ENCODE measurements at places on chromosomes 13 and 19.

DNA sequence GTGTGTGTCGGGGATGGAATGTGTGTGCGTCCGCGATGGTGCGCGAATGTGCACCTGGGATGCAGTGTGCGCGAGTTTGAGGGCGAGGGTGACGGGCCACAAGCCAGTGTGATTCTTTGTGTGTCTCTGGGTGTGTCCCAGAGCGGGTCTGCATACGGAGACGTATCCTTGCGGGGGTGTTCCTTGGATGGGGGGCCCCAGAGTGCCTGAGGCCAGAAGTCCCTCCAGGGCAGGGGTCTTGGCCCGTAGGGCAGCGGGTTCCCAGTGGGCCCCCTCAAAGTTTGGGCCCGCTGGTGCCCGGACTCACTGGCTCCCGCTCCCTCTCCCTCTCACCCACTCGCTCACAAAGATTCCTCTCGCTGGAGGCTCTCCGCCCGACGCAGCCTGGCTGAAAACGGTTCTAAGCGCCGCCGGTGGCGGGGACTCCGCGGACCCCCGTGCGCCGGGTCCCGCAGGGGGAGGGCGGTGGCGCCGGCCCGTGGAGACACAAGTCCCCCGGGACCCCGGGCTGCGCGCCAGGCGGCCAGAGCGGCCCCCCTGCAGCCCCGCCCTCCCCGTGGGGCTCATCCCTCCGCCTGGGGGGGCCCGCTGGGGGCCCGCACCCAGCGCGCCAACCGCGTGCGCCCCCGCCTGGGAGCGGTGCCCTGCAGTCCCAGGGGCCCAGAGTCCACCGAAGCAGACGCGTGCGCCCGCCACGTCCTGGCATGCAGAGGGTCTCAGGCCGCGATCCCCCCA is 886 bp downstream of the CRLF1 start:
- DNase-seq: no peak

- no peak for DNase-seq
Observed at GRCh38 chr13:108315273-108315672, 45.8 kb downstream of the TNFSF13B start.

GRCh38 chr19:33274663-33275558 is 27.4 kb downstream of the CEBPA start:
- DNase-seq: no peak

- DNase-seq: peak; percentile 66
Observed at GRCh38 chr19:45340232-45340898, at the start of gene KLC3. KLC3 (plus strand) TSS chr19:45340750; CDS start chr19:45345542, 4,792 bp downstream.

DNA sequence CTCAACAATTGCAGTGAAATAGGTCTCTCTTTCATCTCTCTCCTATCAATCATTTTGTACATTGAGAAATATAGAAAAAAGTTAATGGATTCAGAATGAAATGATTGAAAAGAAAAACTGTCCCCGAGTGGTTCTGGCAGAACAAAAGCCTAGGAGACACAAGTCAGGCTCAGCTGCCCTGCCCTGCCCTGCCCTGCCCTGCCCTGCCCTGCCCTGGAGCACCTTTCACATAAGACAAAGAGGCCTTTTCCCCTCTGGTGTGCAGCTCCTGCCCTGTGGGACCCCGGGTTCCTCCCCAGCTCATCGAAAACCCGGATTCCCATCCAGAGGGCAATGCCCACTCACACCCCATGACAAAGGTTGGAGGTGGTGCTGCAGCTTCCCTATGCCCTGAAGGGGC is 94.7 kb downstream of the TEX26 start:
- no peak for DNase-seq

GRCh38 chr19:36149673-36150406 is 2.4 kb downstream of the COX7A1 start:
- DNase-seq: no peak

DNA sequence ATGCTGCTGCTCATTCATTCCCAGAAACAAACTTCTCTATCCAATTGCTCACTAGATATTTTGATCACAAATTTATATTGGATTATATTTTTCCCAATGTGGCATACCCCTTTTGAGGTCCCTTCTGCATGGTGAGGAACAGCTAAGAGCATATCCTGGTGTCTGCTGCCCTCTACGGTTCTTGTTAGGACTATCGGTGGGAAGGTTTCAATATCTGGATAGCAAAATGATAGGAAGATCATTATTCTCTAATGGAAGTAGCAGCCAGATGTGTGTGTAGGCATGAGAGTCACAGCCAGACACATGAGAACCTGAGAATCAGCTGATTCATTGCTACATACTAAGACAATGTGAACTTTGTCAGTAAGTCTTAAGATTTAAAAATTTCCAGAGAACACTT is 1422.4 kb upstream of the MIR17HG start:
- peak; percentile 28 for DNase-seq

- no peak for DNase-seq
Observed at GRCh38 chr13:91304741-91305140, 42.7 kb upstream of the MIR17HG start.

- no peak for DNase-seq
Observed at GRCh38 chr19:57359300-57359699, 4.1 kb upstream of the TRAPPC2B start.

DNA sequence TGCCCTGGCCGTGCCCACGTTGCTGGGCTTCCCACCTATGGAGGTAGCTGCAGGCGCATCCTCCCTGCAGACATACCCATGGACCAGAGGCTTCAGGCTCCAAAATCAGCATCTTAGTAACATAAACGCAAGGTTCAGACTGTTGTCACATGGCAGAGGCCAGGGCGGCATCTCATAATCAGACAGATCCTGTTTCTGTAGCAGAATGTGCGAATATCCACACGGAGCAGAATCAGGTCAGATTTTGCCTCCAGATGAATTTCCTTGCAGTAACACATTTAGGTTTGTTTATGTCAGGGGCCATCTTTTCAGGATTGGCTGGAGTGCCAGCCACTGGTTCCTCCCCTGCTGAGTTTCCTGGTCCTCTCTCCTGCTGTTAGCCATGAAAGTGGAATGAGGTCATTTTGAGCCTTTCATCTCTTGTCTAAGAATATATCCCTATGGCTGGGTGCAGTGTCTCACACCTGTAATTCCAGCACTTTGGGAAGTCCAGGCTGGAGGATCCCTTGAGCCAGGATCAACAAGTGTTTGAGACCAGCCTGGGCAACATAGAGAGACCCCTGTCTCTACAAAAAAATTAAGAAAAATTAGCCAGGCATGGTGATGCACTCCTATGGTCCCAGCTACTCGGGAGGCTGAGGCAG is 20.5 kb downstream of the SMARCA4 start:
- no peak for DNase-seq

- no peak for DNase-seq
Observed at GRCh38 chr13:62014299-62014698, 598.6 kb upstream of the PCDH20 start.

DNA sequence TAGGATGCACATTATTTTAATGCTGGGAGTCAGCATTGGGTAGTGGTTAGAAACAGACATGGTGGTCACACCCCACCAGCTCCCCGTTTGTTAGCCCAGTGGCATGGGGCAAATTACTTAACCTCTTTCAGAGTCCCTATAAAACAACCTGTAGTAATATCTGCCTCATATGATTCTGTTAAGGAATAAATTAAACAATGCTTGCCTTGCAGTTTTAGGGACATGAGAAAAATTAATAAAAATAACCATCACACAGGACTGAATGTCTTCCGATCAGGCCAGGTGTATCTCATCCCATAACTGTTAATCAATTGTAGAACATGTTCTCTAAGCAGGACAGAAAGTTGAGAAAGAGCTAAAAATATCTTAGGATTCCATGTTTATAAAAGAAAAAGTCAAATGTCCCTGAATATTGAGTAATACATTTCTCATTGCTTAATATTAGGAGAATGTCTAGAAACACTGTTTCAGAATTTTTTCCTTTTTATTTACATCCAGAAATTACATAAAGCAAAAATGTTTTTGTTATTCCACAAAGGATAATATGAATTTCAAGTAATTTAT is 196.5 kb downstream of the GPC6 start:
- DNase-seq: no peak

DNA sequence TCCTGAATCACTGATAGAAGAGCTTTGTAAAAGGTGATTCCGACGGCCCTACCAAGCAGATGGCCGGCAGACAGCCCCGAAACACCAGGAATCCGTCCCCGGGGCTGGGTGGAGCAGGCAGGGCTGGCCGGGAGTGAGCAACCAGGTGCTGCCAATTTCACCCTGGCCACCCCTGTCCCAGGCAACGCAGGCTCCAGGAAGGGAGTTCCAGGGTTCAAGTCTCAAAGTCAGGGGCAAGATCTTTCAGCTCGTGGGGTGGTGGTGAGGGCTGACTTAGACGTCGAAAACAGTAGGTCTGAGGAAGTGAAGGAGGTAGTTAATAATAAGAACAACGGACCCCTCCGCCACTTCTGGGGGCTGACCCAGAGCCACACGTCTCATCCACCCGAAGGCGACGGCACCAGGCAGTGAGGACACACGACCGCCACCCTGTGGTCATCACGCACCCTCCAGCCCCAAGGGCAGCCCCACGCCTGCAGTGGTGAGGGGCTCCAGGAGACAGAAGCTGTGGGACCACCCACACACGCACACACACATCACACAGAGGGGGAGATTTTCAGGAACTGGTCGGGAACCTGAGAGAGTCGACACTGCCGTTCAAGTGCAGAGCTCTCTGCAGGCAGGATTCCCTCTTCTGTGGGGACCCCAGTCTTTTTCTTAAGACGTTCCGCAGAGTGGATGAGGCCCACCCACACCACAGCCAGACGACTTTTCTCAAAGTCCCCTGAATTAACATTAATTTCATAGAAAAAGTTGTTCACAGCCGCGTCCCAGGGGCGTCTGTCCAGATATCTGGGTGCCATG is 67.2 kb downstream of the SPACA7 start:
- peak; percentile 79 for DNase-seq

- no peak for DNase-seq
Observed at GRCh38 chr13:45101327-45102018, 18.8 kb upstream of the GTF2F2 start.
